ENCODE measurements at places on chromosomes 6 and 20.

DNA sequence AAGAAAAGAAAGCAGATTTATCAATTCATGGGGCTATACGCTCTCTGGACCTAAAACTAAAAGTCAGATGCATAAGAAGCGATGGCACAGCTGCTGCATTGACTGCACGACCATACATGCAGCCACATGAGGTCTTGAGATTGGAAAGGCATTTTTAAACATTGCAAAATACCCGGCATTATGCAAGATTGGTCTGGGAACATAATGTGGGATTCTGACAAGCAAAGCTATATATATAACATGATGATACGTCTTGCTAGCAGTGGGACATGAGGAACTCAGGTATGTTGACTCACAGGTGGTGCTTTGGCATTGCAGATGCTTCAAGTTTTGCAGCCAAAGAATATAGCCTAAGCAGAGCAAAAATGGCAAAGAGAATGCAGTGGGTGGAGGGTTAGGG is 55.1 kb downstream of the SAMD3 start:
- no peak for DNase-seq

- DNase-seq = no peak
Measured at GRCh38 chr6:6599468-6599873, 11.0 kb downstream of the LY86 start.

- no peak for DNase-seq
Measured at GRCh38 chr6:114061741-114062140, 90.8 kb upstream of the HDAC2 start.

DNA sequence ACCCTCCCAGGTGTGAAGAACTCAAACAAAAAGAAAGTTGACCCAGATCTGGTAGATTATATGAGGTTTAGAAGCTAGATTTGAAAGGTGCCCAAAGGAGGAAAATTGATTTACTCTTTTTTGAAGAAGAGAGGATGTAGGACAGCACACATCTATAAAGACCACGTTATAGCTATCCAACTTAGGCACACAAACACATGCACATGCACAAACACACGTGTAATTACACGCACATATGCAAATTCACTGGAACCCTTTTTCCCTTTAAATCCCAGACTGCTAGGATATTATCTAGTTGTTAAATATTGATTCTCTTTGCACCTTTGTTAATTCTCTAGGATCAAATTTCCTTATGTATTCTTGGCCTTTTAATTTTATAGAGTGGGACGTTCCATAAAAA is 272.8 kb upstream of the TBX18 start:
- no peak for DNase-seq

DNA sequence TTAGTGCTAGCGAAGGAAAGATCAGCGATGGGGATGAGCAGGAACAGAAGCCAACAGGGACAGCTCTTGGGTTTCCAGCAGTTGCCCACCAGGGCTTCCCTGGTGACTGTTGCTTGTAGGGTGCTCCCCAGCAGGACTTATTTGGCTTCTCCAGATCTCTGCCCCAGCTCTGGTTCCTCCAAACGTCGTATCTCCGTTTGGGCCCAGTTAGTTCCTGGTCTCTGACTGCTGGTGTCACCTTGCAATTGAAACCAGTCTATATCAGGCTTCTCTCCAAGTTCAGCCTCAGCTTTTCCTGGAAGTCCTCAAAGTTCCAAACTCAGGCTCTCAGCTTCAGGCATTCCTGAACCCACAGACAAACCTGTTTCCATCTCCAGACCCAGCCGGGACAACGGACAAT is 70.8 kb upstream of the NXT1 start:
- no peak for DNase-seq

DNA sequence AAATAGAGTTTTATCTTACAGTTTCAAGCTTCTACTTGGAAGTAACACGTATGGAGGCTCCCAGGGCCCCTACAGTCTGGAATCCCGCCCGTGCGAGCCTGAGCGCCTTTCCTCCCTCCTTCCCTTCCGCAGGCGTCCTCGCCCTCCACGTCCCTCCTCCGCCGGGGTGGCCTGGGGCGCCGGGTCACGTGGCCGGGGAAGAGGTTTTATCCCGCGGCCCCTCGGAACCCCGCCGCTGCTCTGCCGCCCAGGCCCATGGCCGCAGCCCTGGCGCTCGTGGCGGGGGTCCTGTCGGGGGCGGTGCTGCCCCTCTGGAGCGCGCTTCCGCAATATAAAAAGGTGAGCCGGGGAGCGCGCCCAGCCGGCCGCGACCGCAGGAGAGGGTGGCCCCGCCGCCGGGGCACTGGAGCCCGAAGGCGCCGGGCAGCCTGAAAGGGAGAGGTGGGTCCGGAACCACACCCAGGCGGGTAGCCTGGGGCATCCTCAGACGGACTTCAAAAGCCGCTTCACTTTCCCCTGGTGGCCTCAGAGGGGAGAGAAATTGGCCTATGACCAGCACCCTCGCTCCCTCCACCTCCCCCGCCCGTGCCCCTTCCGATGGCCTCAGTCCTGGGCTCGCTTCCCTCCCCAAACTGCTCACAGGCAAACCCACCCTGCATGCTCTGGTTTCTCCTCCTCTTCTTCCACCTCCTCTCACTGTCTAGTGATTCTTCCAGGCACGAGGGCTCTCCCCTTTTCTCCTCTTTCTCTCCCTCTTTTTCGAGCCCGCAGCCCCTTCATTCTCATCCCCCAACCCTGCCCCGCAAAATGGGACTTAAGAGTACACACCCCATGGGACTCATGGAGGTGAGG is at the start of gene CLPSL2:
TSS of gene CLPSL2 (plus strand) at position 235 of the 852 bp plus-strand sequence. CDS start at position 256, 21 bp downstream.
- DNase-seq = peak; percentile 83

DNA sequence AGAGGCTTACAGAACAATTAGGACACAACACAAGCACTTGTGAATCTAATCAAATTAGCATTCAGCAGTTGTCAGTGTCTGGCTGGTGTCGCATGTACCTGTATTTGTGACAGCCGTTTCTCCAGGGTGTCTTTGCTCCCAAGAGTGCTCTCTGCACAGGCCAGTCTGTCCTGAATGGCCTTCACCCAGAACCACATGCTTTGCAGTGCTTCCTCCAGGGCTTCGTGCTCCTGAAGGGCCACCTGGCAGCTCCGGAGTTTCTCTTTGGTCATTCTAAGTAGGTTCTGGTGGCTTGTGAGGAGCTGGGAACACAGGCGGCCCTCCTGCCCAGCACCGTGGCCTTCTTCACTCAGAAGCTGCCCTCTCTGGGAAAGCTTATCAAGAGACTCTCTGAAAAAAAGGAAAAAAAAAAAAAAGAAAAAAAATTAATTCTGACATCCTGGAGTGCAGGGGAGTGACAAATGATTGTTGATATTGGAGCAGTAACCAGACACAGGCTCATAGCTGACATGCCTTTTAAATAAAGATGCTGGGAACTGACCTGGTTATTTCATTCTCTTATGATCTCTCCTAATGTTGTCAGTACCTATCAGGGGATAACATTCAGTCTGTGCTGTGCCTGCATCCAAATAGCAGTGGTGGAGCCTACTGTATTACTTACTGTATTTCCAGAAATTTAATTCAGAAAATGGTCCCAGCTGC is 245.8 kb downstream of the SYNE1 start:
- no peak for DNase-seq

DNA sequence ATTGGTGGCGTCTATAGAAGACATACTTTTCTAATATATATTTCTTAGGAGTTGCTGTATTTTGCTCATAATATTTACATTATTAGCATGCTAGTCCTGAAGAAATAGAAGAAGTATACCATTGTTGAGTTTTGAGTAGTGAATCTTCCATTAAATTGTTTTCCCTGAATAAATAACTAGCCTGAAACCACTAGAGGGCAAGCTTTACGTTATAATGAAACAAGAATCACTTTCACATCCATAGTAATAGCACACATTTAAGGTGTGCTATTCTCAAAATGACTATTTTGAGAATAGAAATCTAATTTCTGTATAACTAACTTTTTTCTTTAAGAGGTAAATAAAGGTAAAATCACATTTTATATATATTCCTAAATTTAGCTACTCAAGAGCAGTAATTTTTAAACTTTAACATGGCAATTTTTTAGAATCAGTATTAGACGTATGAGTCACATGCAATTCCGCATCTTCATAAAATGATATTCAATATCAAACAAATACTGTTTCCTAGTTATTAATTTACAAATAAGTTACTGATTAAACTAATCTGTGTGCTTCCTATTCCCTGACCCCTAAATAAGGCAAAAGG is 213.2 kb upstream of the MANEA start:
- DNase-seq = no peak

GRCh38 chr20:44911264-44911921 is 1.5 kb downstream of the PABPC1L start:
- peak; percentile 80 for DNase-seq

DNA sequence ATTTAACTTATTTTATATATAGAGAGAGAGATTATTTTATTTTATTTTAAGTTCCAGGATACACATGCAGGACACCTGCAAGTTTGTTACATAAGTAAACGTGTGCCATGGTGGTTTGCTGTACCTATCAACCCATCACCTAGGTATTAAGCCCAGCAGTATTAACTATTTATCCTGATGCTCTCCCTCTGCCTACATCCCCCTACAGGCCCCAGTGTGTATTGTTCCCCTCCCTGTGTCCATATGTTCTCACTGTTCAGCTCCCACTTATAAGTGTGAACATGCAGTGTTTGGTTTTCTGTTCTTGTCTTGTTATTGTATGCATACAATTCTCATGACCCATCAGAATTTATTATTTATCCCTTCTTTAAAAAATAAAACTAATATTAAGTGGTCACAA is 34.6 kb downstream of the FKBP1C start:
- DNase-seq = no peak

DNA sequence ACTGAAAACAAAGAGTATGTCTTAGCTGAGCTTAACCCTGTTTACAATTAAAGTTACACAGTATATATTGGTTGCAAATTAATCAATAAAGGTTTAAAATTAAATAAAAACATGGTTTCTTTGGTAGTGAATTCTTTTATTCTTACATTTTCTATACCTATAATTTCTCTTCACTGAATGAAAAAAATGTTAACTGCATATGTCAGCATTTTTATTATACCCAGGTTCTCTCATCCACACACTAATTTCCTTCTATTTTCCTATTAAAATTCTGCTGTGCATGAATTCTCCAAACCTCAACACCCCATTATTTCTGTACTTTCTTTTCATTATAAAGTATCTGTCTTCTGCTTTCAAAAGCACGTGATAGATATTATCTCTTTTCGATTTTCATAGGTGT is 91.9 kb downstream of the TBC1D32 start:
- DNase-seq = no peak
